ENCODE measurements at places on chromosomes 2 and 18. TPM values are rescaled to one million over a fixed set of nuclear protein-coding genes. Genes with fewer than 3 reads are reported as not detected.

ANKMY1 gene
- total RNA-seq = 8.6 TPM

NFATC1 gene
- total RNA-seq = 6.8 TPM

POTEJ gene
- not detected for total RNA-seq

MYOM1 gene
- 0.06 TPM for total RNA-seq

ASXL3 gene
- not detected for total RNA-seq

SNED1 gene
- total RNA-seq = 0.07 TPM

GLI2 gene
- not detected for total RNA-seq

MAP3K19 gene
- not detected for total RNA-seq

CMPK2 gene
- not detected for total RNA-seq

NYAP2 gene
- not detected for total RNA-seq

RAB27B gene
- total RNA-seq = not detected

CD8B2 gene
- total RNA-seq = not detected

APCDD1 gene
- total RNA-seq = not detected

THSD7B gene
- not detected for total RNA-seq

TEKT4 gene
- not detected for total RNA-seq

COBLL1 gene
- total RNA-seq = not detected

DNAJC5G gene
- not detected for total RNA-seq

C1QL2 gene
- total RNA-seq = not detected

CRYBA2 gene
- not detected for total RNA-seq

AP1S3 gene
- total RNA-seq = 20.7 TPM

LGALSL gene
- total RNA-seq = 26.8 TPM

REG3A gene
- not detected for total RNA-seq

DCDC2C gene
- total RNA-seq = not detected

CNDP1 gene
- total RNA-seq = not detected

PPP1R7 gene
- total RNA-seq = 91.9 TPM

PSMA8 gene
- total RNA-seq = not detected

SLC16A14 gene
- total RNA-seq = 8.5 TPM
